Activated T-cell treated with anti-CD3 and anti-CD28 coated beads, Interleukin-2, amount 50 U/mL, for 72 hours (primary cell): ENCODE measurements at places on chromosomes 16 and 17. TPM values are rescaled to one million over a fixed set of nuclear protein-coding genes. Genes with fewer than 3 reads are reported as not detected.

PITPNC1 gene
- 79.5 TPM for total RNA-seq

ACSM5 gene
- not detected for total RNA-seq

DNA sequence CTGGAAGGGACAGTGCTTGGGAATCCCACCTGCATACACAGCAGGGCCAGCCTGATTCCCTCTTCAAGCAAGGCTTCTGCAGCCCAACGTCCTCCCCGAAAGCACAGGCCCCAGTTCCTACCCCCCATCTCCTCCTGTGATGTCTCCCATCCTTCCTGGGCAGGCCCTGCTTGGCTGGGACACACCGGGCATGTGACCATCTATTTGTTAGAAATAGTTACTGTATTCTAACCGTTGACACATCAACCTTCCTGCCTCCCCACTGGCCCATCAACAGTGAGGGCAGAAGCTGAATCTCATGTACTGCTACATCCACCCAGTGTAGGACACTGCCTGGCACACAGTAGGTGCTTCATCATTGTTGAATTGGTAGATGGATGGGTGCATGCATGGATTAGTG is 10.7 kb downstream of the PRR29 start:
- H3K27me3 ChIP-seq: no peaks in the 10 kb centered on the region
- DNase-seq: no peak
- H3K4me3 ChIP-seq: no peak overlapping the region
- H3K36me3 ChIP-seq: peaks cover 3% of the 10 kb centered on the region
- peaks cover 49% of the 10 kb centered on the region for H3K4me1 ChIP-seq
- H3K27ac ChIP-seq: peak overlapping the region; percentile 43

- H3K4me3 ChIP-seq: no peak overlapping the region
- H3K27me3 ChIP-seq: peaks cover 14% of the 10 kb centered on the region
- H3K4me1 ChIP-seq: peaks cover 9% of the 10 kb centered on the region
- no peak for DNase-seq
- no peak overlapping the region for H3K27ac ChIP-seq
Measured at GRCh38 chr17:5832886-5833285, 237.3 kb upstream of the WSCD1 start.

DNA sequence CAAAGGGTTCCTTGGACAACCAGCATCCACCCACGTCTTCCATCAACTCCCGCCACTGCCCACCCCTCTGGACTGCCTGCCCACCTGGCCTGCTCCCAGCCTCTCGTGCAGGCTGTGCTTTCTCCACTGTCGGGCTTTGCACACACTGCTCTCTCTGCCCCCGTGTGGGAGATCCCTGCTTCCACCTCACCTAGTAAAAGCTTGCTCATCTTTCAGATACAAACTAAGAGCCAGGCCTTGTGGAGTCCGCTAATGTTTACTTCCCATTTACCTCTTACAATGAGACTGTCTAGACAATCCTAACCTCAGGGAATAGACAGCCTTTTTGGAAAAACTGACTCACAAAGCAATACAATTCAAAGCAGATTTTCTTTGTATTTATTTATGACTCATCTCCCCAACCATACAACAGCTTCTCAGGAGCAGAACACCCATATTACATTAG is 67.6 kb downstream of the USP31 start:
- no peak overlapping the region for H3K4me3 ChIP-seq
- no peaks in the 10 kb centered on the region for H3K27me3 ChIP-seq
- peaks cover 3% of the 10 kb centered on the region for H3K36me3 ChIP-seq
